ENCODE measurements at places on chromosomes 4 and X. TPM values are rescaled to one million over a fixed set of nuclear protein-coding genes. Genes with fewer than 3 reads are reported as not detected.

DNA sequence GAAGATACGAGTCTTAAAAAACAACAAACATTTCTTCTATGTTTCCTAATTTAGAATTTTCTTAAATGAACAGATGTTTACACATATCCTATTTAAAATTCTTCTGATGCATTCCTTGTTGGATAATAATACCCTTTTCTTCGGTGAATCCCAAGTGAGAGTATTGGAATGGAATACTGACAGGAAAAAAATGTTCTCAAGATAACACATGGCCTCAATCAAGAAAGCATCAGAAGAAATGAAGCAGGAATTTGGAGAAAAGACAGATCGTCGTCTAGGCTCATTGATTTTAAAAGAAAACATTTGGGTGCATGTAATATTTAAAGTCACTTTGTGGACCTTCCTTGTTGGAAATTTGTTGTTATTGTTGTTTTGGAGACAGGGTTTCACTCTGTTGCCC is 196.9 kb upstream of the ANK2 start:
- no peak overlapping the region for H3K27ac ChIP-seq
- H3K36me3 ChIP-seq, result no peaks in the 10 kb centered on the region
- DNase-seq, result no peak

DNA sequence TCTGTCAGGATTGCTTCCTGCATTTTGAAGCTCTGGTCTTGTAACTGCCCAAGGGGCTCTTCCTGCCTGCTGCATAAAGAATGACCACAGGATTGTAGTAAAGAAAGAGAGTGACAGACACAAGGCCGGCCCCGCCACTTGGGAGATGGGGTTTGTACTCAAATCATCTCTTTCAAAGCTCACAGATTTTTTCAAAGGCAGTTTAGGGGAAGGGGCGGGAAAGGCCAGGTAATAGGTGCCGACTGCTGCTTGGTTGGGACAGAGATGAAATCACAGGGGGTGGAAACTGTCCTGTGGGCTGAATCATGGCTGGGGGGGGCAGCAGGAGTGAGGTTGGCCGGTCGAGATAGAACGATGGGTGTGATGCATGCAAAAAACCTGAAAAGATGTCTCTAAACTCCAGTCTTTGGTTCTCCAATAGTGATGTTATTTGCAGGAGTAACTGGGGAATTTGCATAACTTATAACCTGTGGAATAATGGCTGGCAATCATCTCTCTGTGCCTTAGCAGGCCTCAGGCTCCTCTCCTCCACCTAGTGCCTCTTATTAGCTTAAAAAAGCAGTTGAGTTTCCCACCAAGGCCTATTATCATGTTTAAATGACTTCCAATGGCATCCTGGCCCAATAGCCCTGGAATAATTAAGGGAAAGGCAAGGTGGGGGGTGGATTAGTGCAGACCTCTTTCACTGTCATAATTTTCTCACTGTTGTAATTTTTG is 778.4 kb upstream of the FRG1 start:
- no peaks in the 10 kb centered on the region for H3K4me1 ChIP-seq
- H3K27me3 ChIP-seq, result no peaks in the 10 kb centered on the region
- no peak for DNase-seq
- H3K36me3 ChIP-seq, result no peaks in the 10 kb centered on the region
- H3K27ac ChIP-seq, result no peak overlapping the region
- H3K4me3 ChIP-seq, result no peak overlapping the region

- DNase-seq, result no peak
- no peaks in the 10 kb centered on the region for H3K4me1 ChIP-seq
- no peaks in the 10 kb centered on the region for H3K36me3 ChIP-seq
- H3K27me3 ChIP-seq, result no peaks in the 10 kb centered on the region
- H3K4me3 ChIP-seq, result no peak overlapping the region
Observed at GRCh38 chr4:60605646-60606354, 594.3 kb upstream of the ADGRL3 start.

- H3K4me1 ChIP-seq, result no peaks in the 10 kb centered on the region
- H3K4me3 ChIP-seq, result no peak overlapping the region
- DNase-seq, result no peak
- H3K27ac ChIP-seq, result no peak overlapping the region
- H3K36me3 ChIP-seq, result no peaks in the 10 kb centered on the region
- H3K27me3 ChIP-seq, result no peaks in the 10 kb centered on the region
Observed at GRCh38 chr4:157052429-157053040, 23.4 kb upstream of the GLRB start.

The YY2 gene
- total RNA-seq, result 0.79 TPM

The AIFM1 gene
- total RNA-seq, result 59.4 TPM

Measured in activated naive CD4-positive, alpha-beta T cell treated with anti-CD3 and anti-CD28 coated beads for 36 hours (primary cell).